ENCODE measurements at places on chromosomes 1 and 21.
A peak's percentile ranks its signal among the peaks of the same experiment; 100 is the strongest.

GRCh38 chr1:226447932-226448665 is 40.2 kb upstream of the PARP1 start:
- no peak for DNase-seq

DNA sequence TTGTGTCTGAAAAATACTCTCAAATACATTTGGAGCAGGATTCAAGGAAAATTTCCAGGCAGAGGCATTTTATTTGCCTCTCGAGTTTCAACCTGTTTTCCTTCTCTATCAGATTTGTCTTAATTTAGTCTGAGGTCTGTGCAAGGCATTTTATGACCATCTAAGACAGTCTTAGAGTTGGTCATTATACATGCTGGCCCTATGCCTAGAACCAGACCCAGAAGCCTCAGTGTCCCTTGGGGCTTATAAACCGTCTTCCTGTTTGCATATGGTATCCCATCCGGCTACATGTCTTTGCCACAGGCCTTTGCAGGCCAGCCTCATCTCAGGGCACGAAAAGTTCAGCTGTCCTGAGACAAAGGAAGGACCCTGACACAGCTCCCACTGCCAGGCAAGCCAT is 346.1 kb downstream of the SIPA1L2 start:
- no peak for DNase-seq

DNA sequence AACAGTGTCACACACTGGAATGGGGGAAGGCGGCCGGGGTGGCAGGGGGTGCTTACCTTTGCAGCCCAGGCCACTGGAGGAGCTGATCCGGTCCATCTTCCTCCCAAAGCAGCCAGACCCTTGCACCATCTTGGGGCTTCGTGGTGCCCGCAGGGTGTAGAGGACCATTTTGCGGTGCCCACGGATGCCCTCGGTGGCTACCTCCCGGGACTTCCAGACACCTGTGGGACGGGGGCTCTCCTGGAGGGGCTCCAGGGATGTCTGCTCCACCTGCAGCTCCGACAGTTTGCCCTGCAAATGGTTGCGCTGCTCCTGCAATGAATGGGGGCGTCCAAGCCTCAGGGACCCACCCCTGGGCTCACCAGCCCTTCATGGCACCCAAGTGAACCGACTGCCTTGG is 587 bp downstream of the NPPB start:
- DNase-seq: no peak

DNA sequence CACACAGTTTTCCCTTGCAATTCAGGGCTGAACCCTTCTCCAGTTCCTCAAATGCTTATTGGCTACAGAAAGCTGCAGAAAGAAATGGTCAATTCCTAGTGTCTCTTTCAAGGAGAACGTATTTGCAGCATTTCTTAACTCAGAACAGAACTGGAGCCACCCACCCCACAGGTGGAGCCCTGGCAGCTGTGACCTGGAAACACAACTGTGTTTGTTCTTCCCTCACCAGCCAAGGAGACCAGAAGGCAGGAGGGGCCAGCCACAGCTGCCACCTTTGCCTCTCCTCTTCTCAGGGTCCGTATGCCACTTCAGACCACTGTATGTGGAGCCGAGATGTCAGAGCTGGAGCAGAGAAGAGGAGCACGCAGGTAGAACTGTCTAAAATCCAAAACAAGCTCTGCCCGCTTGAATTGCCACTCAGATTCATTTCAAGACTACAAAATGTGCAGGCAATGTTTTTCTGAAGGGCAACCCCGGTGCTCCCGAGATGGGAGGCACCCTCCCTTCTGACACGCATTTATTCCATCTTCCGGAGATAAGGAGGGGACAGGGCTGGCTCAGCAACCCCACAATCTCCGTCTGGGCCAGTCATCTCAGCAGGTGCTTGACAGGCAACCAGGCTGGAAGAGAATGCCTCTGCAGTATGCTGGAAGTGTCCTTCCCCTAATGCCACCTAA is 16.7 kb downstream of the CD247 start:
- DNase-seq: peak; percentile 61

DNA sequence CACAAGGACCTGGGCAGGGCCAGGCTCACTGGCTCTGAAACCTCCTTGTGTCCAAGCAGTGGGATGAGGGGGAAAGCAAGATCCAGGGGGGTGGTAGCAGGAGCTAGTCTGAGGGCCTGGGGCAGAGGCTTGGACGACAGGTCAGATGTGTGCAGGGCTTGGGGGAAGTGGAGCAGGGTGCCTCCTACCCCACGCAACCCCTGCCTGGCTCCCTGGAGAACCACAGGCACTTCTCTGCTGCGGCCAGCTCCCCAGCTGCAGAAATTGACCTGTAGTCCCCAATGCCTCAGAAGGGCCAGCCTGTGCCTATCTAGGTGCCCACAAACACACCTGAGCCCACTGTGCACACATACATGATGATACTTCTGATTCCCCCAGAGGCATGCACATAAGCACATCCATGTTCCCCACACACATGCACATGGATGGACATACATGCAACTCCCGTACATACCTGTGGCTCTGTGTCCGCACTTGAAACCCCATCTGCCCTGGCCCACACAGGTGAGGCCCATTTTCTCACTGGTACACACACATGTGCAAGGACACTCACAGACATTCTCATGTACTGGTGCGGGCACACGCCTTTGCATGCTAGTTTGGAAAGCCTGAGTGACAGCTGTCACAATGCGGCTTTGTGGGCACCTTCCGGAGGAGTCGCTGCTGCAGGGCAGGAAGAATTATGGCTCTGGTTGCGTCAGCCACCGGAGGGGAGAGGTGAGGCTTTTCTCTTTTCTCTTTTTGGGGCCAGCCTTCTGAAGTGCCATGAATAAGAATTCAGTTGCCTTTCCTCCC is 247.2 kb upstream of the CSF3R start:
- no peak for DNase-seq

DNA sequence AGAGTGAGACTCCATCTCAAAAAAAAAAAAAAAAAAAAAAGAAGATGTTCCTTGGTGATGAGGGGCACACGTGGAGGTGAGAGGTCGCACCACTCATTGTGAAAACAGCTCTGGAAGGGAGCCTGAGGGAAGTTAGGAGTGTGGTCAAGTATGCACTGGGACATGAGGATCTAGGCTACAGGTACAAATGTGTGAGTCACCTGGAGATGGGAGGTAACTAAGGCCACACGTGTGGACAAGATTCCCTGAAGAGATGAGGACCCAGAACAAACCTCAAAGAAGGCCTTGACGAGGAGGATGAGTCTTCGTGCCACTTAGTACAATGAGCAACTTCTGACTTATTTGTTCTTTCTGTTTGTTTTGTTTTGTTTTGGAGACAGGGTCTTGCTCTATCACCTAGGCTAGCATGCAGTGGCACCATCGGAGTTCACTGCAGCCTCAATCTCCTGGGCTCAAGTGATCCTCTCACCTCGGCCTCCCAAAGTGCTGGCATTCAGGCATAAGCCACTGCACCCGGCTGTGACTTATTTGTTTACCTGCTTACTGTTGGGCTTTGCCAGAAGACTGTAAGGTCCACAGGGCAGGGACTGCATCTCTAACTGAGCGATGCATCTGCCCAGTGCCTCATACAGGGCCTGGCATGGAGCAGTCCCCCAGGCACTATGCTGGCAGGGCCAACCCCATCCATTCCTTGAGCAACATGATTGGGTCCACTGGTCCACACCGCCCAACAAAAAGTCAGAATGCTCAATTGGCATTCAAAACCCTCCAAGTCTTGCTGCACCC is 6.4 kb downstream of the ASAP3 start:
- no peak for DNase-seq

GRCh38 chr1:69913977-69914376 is 291.4 kb downstream of the LRRC40 start:
- DNase-seq: no peak

DNA sequence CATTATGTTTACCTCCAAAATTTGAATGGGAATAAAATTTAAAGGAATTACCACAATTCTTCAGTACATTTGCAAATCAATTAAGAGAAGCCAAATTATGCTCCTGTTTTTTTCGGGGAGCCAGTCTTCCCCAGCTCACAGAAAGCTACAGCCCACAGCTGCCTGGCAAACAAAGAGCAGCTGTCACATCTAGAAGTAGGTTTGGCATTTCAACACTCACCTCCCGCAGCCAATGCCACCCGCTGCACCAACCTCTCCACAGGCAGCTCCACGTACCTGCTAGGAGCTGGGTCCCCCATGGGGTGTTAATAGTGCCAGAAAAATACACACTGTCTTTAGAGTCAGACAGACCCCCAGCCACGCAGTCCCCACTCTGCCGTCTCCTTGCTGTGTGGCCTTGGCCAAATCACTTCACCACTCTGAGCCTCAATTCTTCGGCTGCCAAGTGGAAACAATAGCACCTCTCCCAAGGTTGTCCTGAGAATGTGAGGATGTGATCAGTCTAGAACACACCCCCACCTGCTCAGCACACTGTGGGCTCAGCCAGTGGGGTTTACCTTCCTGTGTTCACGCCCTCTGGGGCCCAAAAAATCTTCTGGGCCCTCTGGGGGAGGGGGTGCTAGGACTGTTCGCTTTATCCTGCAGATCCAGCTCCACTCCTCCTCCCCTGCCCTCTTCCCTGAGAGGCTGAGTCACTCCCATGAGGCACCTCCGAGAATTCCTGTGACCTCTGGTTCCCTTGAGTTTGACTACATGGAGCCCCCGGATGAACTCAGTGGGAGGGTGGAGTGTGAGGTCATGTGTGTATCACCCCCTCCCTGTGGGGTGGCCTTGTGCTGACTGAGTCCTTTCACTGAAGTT is 204.3 kb upstream of the GRIK3 start:
- no peak for DNase-seq

DNA sequence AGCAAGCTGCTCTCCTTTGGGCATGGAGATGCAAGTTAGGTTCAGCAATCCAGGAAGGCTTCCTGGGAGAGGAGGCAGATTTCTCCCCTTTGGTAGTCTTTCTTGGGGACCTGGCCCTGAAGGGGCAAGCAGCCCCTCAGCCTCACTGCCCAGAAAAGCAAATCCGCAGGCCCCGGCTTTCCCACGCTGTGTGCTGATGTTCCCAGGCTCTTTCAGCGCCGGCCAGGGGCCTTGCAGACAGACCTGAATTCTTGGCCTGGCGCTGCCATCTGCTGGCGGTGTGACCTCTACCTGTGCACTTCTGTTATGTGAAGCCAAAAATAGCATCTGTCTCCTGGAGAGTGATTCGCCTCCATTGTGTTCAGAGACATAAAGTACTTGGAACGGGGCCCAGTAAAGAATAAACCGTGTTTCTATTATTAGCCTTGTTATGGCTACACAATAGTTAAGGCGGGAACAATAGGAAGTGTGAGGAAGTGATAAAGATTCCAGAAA is 64.8 kb downstream of the ALPL start:
- no peak for DNase-seq

GRCh38 chr21:44471341-44471740 is 16.0 kb downstream of the LRRC3 start:
- DNase-seq: no peak

DNA sequence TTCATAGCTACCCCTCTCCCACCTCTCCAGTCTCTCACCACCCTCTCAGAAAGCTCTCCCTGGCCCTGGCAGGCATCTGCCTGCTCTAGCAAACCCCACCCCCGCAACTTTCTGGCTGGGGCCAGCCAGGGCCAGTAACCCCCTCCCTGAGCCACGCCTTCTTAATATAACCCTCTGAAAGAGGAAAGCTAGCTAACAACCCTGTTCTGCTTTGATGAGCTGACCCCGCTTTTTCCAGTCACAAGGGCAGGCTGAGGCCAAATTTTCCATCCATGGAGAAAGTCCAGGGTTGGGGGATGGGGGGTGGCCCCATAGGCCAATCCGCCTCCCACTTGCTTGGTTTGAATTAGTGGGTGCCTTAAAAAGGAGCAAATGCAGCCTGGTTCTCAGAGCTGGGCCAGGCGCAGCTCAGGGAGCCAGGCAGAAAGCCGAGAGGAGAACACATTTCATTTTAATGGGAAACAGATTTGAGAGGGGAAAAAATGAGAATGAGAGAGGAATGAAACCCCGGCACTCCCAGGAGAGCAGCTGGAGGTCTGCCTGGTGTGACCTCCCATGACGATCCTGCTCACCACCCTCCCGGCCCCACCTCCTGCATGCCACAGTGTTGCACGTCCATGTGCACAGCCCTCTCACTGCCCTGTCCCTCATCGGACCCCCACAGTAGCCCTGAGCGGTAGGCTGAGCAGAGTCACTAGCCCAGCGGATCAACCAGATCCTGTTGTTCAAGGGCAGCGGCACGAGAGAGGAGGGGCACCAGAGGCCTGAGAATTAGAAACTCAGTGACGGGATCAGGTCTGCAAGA is 62.3 kb downstream of the OPTC start:
- DNase-seq: no peak

DNA sequence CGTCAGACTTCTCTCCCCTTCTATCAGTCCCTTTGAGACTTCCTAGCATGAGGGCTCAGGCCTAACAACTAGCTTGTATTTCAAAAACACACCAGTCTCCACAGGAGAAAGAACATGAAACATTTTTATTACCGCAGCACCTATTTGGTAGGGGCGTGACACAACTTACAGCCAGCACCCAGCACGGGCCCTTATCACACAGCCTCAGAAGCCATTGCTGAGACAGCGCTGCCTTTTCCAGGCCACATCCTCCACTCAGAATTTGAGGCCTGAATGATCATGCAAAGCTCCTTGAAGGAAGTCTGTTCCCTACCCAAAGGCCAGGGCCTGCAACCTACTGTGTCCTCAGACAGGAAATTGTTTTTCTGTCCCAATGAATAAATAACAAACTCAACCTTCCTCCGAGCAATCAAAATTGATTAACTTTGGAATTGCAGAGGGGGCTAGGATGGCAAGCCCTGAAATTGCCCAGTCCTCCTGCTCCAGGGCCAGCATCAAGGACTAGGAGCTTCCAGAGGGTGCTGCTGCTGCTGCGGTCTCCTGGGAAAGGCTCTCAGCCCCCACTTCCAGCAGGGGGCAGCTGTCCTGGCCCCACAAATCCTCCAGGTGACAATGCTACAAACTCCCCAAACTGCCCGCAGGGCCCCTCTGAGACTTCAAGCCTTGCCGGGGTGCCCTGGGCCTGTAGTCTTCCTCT is 94.3 kb upstream of the GALNT2 start:
- DNase-seq: peak; percentile 19

DNA sequence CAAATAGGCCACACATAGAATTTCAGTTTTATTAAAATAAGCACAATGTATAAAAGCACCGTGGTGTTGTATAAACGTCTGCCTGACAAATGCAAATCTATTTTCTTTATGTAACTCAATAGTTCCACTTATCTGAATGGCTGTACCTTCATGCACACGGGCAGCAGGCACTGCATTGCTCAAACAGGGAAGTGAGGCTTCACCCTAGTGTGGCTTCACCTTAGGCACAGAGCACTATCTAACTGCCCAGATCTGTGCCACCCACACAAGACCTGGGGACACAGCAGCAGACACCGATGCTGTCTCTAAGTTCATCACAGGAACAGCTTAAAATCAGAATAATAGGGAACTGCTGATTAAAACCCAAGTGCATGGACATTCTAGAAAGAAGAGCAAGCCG is 6.0 kb upstream of the KNCN start:
- no peak for DNase-seq

- DNase-seq: no peak
Observed at GRCh38 chr1:7515904-7516303, 255.2 kb upstream of the VAMP3 start.

- no peak for DNase-seq
Observed at GRCh38 chr1:245060684-245061374, 94.0 kb upstream of the KIF26B start.

- DNase-seq: no peak
Observed at GRCh38 chr1:5615076-5615475, 377.1 kb downstream of the NPHP4 start.

GRCh38 chr1:219144658-219145315 is 28.9 kb upstream of the LYPLAL1 start:
- DNase-seq: no peak

- no peak for DNase-seq
Observed at GRCh38 chr1:76268341-76268740, 193.8 kb downstream of the ST6GALNAC3 start.
